ENCODE measurements at places on chromosomes 6 and 20.

DNA sequence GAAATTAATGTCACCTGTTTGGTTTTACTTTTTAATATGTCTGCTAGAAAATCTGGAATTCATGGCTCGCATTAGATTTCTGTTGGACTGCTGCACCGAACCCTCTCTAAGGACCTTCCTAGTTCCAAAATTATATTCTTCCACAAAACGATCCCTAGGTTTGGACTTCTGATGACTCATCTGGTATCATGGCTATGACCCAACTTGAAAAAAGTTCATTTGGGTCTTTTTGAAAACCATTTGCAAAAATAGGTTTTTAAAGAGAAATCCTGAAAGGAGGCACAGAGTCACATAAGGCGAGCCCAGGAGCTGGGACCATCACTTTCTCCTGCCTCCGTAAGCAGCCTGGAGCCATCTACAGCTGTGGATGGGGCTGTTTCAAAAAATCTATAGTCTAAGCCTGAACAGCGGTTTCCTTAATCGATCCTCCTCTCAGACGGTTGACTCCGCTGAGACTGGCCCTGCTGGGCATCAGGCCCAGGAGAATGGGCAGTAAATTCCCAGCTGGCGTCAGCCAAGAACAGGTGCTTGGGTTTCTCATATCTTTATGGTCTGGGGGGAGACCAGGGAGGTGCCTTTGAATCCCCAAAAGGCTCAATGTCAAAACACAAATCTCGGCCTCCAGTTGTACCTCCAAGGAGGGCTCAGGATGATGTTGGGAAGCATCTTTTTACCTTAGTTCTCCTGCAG lies 44.6 kb downstream of the SLC24A3 start:
- DNase-seq: no peak

DNA sequence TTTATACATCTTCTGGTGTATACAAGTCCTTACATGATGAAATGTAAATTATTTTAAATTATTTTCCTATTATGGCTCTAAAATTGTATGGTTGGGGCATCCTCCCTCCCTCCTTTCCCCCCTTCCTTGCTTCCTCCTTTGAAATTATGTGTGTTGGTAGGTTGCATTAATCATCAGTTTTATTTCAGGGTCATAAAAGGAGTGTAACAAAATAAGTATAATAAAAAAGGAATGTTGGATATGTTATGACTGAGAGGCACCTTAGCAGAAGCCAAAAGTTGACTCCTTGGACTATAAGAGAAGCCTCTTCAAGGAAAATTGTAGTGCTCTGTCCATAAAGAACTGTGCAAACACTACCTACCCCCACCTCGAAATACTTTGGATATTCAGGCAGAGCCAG lies 46.6 kb upstream of the PTPRK start:
- no peak for DNase-seq

DNA sequence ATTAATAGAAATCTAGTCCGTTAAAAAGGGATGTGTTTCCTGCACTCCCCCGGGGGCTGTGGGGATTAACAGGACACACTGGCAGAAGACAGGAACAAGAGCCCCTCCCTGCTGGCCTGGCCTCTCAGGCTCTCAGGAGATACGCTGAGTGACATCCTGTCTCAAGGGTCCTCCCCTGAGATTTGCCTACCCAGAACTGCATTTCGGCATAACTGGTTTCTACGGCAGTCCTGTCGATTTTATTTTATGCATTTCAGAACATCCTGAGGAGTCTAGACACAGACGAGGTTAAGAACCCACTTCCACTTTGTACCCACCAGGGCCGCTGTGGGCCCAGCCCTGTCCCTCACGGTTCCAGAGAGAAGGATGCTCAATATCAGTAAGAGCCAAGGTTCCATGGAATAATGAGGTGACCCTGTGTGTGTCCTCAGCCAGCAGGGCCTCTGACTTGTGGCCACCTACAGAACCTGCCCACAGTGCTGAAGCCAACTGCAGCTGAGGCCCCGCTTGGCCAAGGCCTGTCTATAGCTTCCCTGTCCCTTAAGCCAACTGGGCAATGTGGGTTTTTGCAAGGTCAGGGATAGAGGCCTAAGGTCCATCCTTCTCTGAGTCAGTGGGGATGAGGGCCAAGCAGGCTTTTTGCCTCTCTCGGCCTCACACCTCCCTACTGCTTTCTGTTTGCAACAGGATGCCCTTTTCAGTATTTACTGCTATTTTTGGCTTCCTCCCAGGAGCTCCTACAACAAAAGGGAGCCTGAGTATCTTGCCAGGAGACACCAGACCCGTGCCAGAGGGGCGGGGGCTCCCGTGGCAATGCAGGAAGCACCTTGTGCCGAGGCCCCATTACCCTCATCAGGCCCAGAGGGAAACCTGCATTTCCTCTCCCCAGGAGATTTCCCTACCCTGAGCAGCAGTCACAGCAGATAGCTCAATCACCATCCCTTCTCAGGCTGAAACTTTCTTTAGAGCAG lies 14.7 kb downstream of the UQCC2 start:
- DNase-seq: no peak

DNA sequence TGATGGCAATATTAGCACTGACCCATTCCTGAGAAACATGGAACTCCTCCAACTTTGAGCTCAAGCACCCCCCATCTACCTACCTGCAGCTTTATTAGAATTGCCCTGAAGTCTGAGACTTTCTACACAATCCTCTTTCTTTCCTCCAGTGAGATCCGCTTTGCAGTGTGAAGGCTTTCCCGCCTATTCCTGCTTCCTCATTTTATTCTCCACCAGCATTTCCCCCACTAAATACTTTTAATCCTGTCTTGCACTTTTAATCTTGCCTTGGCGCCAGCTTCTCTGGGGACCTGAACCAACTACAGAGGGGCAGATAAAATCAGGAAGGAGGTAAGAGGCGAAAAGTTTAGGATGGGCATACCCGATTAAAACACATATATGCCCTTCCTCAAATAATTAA lies 178.1 kb upstream of the PRDM1 start:
- no peak for DNase-seq

- DNase-seq: no peak
Observed at GRCh38 chr20:47964149-47964548, 178.9 kb upstream of the SULF2 start.

GRCh38 chr20:54184904-54185626 lies 11.3 kb upstream of the CYP24A1 start:
- no peak for DNase-seq

GRCh38 chr6:161105408-161105807 lies 113.8 kb downstream of the MAP3K4 start:
- no peak for DNase-seq

DNA sequence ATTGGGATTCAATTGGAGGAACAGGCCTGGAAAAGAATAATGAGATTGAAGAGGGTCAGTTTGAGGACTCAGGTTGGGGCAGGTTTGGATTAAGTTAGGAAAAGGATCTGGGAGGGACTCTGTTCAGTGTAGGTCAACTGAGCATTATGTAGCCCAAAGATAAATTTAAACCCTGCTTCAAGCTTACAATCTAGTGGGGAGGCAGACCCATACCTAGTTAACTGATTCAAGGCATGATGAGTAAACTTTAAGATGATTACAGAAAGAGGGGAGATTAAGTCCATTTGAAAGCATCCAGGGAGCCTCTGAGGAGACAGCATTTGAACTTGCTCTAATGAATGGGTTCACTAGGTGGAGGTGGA lies 11.4 kb upstream of the LTA start:
- DNase-seq: no peak

- DNase-seq: no peak
Observed at GRCh38 chr6:7341271-7341670, 28.3 kb upstream of the SSR1 start.

DNA sequence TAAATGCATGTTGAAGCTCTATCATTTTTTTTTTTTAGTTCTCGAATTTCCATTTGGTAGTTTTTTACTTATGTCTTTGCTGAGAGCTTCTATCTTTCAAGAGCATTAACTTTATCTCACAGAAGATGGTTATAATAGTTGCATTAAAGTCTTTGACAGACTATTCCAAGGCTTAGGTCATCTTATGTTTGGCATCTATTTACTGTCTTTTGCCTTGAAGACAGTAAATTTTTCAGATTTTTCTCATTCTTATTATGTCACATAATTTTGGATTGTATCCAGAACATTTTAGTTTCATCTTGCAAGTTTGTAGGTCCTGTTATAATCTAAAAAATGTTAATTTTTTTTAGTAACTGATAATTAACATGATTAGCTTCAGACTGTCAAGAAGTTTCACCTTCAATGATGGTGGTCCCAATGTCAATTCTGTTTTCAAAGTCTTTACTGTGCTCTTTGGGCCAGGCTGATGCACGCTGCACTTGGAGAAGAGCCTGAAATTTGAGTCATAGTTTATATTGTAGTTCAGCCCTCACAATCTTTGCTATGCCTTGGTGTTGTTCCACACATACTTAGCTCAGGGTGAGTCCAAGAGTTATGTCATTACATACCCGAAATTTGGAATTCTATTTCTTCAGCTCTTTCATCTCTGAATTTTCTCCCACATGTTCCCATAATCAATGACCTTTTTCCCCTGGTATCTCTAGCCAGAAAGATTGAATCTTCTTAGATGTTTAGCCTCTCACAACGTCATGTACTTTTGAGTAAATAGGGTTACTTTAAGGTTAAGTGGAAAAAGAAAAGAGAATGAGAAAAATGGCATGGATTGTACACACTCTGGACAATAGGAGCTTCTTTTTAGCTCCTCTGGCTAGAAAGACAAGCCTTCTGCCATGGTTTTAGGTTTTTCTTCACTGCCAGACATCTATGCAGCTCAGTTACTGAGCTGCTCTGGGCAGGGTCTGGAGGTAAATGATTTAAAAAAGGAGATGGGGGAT lies 110.3 kb upstream of the BTBD3 start:
- DNase-seq: no peak

DNA sequence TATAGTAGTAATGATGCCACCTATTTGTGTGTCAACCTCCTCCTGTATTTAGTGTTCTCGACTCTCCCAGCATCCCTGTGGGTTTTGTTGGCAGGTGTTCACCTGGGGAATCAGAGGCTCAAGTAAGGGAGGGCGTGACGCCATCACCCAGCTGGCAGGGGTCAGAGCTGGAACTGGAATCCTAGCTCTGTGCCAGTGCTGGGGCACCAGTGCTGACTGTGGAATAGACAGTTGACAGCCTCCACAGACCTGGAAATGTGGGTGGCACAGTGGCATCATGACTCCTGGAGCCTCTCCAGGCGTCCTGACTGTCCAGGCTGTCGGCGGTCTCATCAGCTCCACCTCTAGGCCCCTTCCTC lies 102.8 kb downstream of the SYCP2 start:
- DNase-seq: no peak

DNA sequence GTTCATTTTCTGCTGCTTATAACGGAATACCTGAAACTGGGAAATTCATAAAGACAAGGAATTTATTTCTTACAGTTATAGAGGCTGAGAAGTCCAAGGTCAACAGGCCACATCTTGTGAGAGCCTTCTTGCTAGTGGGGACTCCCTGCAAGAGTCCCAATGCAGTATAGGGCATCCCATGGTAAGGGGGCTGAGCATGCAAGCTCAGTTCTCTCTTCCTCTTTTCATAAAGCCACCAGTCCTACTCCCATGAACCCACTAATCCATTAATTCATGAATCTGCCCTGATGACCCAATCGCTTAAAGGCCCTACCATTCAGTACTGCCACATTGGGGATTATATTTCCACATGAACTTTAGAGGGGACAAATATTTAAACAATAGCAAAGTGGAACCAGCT lies 26.5 kb downstream of the CYB5R4 start:
- DNase-seq: no peak

DNA sequence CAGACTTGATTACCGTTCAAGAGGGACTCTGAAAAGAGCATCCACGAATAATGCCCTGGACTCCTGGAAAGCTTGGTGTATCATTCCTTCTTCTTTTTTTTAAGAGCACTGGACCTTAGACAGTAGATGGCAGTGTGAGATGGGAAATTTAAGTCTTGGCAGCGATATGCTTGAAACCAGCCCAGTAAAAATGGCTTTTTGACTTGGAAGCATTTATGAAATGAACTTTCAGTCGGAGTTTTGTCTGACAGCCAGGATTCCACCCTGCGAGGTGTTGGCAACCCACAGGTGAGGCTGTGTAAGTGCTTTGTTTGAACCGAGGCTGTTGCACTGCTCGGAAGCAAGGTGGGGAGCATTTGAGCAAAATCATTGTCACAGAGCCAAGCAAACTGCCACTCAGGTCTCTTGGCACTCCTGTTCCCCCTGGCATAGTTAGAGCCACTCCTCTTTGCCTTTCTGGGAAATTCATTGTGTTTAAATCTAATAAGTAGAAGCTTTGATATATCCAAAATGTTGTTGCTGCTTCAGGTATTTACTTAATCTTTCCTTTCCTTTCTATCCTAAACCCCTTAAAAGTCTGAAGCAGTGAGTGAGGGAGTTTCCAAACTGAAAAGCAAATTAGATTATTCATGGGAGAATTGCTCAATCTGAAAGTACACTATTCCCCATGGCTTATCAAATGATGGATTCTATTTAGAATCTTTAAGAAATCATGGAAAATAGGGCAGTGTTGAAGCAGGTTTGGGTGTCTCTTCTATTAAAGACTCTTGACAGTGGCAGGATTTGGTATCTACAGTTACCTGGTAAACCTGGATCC lies 272.8 kb upstream of the SLC35B3 start:
- DNase-seq: no peak

DNA sequence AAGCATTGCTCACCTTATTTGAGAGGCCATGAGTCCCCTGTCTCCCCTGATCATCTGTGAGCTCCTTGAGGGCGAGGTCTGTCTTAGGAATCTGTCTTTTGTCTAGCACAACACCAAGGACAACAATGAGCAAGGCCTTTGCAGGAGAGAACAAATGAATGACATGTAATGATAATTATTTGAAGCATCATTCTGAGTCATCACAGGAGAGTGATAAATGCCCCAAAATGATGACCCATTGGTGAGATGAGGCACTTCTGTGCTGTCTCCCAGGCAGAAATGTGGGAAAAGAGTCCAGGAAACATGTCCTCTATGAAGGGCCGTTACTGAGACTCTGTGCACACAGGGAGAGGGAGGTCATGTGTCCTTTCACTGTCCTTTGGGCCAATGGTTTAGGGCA lies 105.2 kb upstream of the LRFN2 start:
- no peak for DNase-seq

- DNase-seq: no peak
Observed at GRCh38 chr6:145763742-145764141, 28.4 kb upstream of the EPM2A start.

DNA sequence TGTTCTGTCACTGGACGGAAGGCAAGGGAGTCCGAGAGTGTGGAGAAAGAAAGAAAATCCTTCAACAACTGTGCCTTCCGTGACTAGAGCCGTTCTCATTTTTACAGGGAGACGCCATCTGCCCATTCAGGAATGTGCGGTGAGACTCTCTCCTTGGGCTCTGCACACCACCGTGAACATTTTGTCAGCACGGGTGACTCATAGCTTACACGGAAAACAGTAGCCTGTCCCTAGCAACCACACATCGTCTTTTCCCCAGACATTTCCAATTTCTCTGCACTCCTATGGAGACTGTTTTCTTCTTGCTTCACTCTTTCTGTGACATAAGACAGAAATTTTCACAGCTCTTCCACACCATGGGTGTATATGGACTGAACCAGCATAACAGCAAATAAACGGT lies 55.1 kb downstream of the TBXT start:
- no peak for DNase-seq

DNA sequence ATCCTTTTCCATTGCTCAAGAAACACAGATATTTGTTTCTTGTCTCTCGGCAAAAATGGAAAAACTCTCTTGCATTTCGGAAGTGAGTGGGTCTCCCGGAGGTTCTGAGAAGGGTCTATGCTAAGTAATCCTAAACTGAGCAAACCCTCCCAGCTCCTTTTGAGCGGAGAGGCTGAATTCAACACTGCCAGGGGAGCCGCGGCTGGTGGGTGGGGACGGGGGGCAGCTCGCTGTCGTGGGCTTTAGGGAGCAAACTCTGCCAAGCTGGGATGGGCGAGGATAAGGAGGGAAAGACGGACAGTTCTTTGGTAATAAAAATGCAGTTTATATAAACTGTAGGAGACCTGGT lies 211.4 kb downstream of the FOXC1 start:
- no peak for DNase-seq

- DNase-seq: no peak
Observed at GRCh38 chr6:50565004-50565403, 148.3 kb upstream of the TFAP2D start.
